ENCODE measurements at places on chromosomes 7 and 10.

- peak; percentile 86 for DNase-seq
Observed at GRCh38 chr7:2680792-2681490, 7.1 kb upstream of the AMZ1 start.

DNA sequence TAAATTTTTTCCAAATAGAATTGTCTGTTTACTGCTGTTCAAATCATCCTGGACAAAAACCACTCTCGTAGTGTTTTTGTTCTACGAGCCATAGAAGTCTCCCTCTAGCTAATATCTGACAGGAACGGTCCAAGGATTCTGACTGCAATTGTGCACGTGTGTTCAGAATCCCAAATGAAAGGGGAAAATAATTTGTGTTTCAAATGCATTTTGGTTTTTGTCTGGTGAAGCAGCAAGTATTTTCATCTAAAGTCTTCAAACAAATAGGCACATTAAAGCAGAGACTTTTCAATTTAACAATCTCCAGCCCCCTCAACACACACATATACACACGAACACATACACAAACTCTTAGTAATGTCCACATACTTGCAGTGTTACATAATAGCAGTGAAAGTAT lies 475 bp downstream of the NEUROD6 start:
- DNase-seq, result no peak

- DNase-seq, result peak; percentile 20
Observed at GRCh38 chr7:75879771-75880184, 944 bp downstream of the RHBDD2 start.

DNA sequence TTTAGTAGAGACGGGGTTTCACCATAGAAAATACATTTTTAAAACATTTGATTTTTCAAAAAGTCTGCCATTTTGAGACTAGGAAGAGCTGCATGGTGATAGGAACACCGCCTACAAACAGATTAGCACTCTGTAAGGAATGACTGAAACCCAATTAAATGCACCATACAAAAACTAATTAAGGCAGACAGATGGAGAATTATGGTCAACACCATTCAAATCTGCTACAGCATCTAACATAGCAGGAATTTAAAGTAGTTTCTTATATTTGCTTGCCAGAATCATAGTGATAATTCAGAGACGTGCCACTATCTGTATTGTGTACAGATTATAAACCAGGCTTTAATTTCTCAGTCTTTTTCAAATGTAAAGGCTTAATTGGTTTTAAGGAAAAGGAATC lies 68.2 kb downstream of the ENO4 start:
- no peak for DNase-seq

GRCh38 chr10:11719496-11720259 lies 22.5 kb upstream of the ECHDC3 start:
- DNase-seq, result no peak

DNA sequence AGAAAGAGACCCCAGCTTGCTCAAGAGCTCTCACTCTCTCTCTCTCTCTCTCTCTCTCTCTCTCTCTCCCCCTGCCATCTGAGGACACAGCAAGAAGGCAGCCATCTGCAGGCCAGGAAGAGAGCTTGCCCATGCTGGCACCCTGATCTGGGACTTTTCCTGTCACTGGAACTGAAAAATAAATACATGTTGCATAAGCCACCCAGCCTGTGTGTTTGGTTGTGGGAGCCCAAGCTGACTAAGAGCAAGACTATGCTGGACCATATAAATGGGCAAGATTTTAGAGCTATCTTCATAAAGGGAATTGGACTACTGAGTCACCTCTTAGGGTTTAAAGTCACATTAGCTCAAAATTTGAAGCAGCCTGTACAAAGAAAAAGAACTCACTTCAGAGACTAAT lies 98.6 kb downstream of the SLC16A9 start:
- no peak for DNase-seq

GRCh38 chr7:120741371-120742042 lies 116.4 kb downstream of the TSPAN12 start:
- no peak for DNase-seq

DNA sequence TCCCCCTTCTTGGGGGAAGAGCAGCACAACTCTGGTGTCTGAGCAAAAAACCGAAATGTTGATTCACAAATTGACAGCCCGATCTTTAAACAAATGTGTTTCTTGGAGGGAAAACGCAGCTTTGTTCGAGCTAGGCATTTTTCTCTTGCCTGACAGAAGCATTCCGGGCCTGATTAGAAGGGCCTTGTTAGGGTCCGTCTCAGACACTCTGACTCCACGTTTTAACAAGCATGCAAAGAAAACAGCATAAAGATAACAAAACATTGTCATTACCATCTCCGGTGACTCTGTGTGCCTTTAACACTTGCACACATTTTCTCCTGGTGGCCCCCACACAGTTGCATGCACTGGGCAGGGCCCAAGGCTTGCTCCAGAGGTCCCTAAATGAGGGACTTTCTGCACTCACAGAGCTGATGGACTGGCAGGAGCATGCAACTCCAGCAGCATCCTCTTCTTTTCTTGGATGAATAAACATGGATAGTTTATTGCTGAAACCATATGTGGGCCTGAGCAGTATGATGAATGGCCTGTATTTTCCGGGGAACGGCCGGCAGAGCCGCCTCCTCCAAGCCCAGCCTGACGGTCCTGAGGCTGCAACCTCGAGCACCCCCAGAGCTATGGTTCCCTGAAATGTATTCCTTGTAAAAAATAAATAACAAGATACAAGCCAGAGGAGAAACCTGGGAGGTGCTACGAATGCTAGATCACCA lies 50.9 kb downstream of the EBF3 start:
- DNase-seq, result no peak

- DNase-seq, result no peak
Observed at GRCh38 chr10:58341947-58342346, 7.1 kb downstream of the UBE2D1 start.

GRCh38 chr10:44352316-44353127 lies 32.4 kb downstream of the CXCL12 start:
- peak; percentile 3 for DNase-seq

All from pons (tissue), 1 donor.